ENCODE measurements at places on chromosomes 3 and 15.
A peak's percentile ranks its signal among the peaks of the same experiment; 100 is the strongest.

- peak; percentile 75 for DNase-seq
Observed at GRCh38 chr15:97652700-97653167, 307.8 kb upstream of the ARRDC4 start.

DNA sequence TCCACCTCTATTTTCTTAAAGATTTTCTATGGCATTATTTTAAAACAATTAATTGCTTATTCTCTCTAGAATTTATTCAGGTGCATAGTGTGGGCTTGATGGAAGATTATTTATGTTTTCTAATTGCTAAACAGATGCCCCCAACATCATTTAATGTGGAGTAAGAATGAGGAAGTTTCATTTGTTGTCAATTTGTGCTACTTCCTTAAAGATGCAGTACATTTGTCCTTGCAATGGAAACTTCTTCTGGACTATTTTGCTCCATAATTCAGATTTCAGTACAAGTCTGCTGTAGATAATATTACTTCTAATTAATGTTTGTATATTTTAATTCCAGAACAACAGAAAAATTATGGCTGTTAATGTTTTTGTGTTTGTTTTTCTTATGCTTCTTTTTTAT is 104.8 kb downstream of the TGFBR2 start:
- DNase-seq = no peak

DNA sequence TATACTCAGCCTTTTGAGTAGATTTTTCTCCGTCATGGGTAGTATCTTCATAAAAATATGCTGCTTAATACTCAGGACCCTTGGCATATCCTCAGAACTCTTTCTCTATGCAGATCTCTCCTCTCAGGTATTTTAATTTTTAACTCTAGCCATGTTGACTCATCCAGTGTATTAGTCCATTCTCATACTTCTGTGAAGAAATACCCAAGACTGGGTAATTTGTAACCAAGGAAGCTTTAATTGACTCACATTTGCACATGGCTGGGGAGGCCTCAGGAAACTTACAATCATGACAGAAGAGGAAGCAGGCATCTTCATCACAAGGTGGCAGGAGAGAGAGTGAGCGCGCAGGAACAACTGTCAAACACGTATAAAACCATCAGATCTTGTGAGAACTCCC is 129.3 kb upstream of the CD96 start:
- DNase-seq = no peak

DNA sequence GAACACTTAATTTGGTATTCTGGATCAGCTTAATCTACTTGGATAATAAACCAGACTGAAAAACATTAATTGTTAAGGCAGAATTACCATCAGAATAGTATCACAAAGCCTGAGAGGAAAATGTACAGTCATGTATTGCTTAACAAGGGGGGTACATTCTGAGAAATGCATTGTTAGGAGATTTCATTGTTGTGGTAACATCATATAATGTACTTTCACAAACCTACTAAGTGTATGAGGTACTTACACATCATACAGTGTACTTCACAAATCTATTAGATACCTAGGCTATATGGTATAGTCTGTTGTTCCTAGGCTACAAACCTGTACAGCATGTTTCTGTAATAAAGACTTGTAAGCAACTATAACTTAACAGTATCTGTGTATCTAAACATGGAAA is 68.2 kb downstream of the NBEAL2 start:
- no peak for DNase-seq

DNA sequence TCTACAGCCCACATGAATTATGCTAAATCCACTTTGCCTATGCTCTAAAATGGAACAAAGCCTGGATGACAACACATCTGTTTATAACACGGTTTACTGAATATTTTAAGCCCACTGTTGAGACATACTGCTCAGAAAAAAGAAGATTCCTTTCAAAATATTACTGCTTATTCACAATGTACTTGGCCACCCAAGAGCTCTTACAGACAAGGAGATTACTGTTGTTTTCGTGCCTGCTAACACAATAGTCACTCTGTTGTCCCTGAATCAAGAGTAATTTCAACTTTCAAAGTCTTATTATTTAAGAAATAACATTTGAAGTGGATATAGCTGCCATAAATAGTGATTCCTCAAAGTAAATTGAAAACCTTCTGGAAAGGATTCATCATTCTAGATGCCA is 70.9 kb downstream of the ANKRD28 start:
- DNase-seq = no peak

DNA sequence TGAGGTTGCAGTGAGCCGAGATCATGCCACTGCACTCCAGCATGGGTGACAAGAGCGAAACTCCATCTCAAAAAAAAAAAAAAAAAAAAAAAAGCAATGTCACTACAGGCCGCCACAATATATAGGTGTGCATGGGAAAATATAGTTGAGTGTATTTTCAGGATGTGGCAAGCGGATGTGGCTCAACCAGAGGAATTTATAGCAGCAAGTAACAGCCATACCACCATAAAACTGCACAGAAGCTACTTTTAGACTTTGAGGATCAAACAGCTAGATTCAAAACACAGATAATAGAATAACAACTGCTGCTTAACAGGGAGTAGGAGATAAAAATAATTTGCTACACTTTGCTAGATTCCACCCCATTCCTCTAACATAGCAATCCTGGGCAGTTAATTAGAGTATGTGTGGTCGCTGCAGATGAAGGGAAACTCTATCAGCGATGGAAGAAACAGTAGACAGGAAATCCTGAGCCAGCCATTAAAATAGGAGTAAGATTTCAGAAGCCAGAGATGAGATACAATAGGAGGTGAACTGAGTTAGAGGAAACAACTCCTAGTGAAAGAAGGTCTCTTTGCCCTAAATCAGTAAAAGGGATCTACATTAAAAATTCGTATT is 318.7 kb upstream of the STT3B start:
- no peak for DNase-seq

GRCh38 chr3:120459196-120459595 is 8.4 kb upstream of the FSTL1 start:
- no peak for DNase-seq

GRCh38 chr3:149657926-149658743 is at the start of gene WWTR1:
TSS of gene WWTR1 (minus strand) at chr3:149658025. CDS start at chr3:149657306, 719 bp downstream.
- DNase-seq = no peak

- DNase-seq = no peak
Observed at GRCh38 chr15:71079208-71080044, 35.8 kb upstream of the THSD4 start.

DNA sequence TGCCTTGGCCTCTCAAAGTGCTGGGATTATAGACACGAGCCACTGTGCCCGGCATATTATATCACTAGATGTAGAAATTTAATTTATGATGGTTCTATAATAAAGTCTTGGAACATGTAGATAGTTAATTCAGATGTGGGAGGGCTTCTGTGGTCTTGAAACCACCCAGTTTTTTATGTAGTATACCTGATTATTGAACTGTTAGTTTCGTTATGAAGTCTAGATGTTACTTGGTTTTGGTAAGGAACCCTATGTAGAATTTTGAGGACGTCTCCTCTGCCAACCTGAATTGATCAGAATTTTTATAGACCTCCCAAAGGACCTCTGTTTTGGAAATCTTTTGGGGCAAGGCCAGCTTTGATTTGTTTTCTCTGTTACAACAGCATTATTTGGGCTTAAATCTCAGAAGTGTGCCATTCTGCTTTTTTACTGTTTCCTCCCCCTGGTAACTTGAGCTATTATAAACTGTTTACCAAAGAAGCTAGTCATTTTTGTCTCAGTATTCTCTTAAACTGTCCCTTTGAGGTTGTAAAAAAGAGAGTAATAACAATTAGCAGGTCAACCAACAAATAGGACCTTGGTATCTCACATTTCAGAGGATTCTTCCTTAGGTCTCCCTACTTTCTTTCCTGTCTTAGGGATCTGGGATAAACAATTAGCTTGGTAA is 20.8 kb downstream of the AKAP13 start:
- no peak for DNase-seq

- no peak for DNase-seq
Observed at GRCh38 chr15:72011302-72011942, 106.5 kb downstream of the MYO9A start.

DNA sequence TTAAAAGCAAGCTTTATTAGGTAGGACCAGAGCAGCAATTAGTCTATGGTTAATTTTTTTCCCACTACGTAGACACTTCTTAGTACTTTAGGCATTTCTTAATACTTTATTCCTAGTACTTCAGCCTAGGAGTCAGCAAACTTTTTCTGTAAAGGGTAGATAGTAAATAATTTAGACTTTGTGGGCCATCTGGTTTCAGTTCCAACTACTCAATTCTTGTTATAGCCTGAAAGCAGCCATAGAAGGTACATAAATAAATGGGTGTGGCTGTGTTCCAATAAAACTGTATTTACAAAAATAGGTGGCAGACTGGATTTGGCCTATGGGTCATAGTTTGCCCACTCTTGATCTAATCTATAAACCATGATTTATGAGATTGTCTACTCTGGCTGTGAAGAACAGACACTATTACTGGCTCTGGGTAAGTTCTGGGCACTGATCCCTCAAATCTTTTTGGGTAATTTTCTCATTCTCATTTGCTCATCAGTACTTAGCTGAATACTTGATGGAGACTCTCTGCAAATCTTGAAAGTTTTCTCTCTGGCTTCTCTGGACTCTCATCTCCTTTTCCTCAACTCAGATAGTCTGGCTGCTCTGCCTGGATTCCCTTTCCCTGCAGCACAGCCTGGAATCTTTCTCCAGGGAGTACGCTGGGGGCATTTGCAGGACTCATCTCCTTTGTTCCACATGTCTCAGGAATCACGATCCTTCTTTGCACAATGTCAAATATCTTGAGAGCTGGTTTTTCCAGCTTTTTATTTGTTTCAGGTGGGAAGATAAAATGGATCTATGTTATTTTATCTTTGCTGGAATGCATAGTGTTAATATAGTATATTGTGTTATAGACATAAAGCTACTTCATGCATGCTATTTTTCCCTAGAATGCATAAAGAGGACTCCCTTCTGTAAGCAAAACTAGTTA is 524.8 kb upstream of the TBL1XR1 start:
- no peak for DNase-seq

GRCh38 chr3:183272791-183273190 is 19.7 kb downstream of the B3GNT5 start:
- no peak for DNase-seq

DNA sequence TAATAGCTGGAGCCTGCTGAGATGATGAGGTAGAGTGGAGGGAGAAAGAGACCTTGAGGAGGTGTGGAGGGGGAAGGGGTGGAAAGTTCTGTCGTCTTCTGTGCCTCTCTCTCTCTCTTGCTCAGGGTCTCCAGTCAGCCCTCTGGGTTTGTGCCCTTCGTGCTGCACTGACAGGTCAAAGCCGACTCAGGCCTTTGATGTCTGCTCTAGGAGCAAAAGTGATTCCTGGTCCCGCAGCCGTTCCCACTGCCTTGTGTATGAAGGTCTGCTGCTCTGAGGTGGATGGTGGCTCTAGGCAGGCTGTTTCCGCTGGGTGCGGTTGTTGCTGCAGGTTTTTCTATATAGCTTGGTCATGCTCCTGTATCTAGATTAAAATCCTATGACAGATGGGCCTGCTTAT is 89.4 kb downstream of the IGF1R start:
- no peak for DNase-seq

- no peak for DNase-seq
Observed at GRCh38 chr3:81726735-81727134, 34.7 kb downstream of the GBE1 start.

- DNase-seq = no peak
Observed at GRCh38 chr3:66537735-66538134, 36.9 kb upstream of the LRIG1 start.

DNA sequence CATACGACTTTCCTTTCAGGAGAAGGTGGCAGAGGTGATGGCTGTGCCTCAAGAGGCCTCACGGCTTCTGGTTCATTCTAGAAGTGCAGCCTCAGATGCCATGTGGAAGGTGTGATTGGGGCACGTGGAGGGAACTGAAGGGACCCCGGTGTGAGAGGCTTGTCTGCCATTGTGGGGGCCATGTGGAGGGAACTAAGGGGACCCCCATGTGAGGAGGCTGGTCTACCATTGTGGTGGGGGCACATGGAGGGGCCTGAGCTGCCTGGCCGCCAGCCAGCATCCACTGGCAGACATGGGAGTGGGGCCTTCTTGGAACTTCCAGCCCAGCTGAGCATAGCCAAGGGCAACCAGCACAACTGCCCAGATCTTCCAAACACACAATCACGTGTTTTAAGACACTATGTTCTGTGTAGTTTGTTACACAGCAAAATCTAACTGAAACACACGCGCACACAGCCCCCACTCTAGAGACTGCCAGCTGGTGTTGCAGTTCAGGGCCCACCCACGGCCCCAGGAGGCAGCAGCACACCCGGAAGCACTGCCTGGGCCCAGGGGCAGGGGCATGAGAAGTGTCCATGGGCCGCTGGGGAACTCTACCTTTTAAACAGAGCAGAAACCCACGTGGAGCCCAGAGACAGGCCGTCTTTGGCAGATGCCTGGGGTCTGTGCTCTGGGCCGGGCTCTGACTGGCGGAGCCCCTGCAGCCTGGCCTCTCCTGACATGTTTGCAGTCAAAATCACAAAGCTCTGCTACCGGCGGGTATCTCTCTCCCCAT is 66.8 kb downstream of the IQSEC1 start:
- DNase-seq = no peak

DNA sequence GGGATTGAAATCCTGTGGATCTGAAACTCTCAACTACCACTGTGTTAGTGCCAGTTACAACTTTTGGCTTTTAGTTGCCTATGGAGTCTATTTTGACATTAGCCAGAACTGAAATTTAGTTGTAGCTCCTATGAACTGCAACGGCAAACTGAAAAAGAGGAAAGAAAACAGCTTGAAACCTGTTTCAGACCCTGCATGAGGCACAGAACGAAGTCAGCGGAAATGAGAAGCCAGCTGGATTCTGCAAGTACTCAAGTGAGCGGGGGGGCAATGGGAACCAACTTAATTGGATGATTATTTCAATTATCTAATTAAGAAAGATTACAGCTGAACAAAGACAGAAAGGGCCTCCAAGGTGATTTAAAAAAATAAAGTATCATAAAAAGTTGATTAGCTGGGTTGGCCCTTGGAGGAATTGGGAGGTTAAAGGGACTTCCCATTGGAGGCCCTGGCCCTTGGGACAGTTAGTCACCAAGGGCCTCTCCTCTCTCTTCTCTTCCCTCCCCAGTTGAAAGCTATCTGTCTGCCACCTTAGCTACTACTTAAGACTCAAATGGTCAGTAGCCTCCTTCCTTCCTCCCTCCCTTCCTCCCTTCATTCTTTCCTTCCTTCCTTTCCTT is 352.1 kb downstream of the SHQ1 start:
- no peak for DNase-seq

DNA sequence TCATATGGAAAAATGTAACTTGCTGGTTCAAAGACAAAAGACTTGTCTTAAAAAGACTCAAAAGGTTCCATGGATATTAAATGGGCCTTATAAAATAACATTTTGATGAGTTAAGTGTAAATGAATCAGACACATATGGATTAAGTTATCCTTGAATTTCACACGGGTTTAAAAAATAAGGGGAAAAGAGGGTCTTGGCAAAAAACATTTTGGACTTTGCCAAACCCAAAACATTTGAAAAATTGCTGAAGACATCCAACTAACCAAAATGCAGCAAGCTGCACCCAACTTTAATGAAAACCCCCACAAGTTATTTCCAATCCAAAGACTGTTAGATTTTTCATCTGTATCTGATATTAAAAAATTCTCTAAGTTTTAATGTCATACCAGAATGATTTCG is 200.7 kb downstream of the MEIS2 start:
- DNase-seq = no peak

Measured in NCI-H2081 (cell line).